T-helper 17 cell (primary cell): ENCODE measurements at places on chromosomes 4 and X.

DNA sequence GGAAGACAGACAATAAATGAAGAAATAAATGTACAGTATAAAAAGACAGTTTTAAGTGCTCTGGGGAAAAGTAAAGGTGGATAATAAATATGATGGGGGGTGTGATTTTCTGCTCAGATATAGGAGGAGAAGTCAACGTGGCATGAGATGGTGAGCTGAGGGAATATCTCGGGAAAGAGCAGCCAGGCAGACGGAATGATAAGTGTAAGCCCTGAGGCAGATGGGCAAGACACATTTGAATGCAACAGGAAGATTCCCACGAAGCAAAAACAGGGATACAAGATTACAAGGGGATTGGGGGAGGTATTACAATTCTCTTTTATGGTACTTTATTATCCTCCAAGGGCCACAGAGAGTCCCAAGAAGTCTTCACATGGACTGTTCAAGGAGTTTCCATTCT, 11.1 kb downstream of the ANXA3 start:
- no peak for DNase-seq

DNA sequence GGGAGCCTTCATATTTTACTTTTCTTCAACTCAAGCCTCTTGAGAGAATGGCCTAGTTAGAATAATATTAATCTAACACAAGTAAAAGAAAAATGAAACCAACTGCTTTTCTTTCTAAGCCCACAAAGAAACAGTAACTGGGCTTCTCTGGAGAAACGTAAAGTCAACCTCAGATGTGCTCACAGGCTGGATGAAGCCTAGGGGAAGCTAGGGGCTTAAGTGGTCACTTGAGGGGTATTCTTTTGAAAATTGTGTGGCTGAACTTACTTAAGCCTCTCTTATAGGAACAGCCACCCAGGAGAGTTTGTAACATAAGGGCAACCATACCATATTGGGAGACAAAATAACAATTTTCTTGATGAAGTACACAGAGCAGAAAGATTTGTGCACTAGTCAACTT, 279.0 kb downstream of the SPRY1 start:
- DNase-seq = no peak

GRCh38 chr4:17770845-17771244, 10.6 kb downstream of the FAM184B start:
- no peak for DNase-seq

DNA sequence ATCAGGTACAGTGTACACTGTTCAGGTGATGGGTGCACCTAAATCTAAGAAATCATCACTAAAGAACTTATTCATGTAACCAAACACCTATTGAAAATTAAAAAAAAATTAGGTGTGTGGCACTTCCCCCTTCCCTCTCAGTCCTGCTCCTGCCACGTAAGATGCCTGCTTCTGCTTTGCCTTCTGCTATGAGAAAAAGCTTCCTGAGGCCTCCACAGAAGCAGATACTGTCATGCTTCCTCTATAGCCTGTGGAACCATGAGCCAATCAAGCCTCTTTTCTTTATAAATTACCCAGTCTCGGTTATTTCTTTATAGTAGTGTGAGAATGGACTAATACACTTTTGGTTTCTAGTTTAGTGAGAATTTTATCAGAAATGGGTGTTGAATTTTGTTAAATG, 459.8 kb upstream of the DIPK2B start:
- no peak for DNase-seq

GRCh38 chrX:39477762-39478120, 620.0 kb downstream of the BCOR start:
- DNase-seq = no peak

DNA sequence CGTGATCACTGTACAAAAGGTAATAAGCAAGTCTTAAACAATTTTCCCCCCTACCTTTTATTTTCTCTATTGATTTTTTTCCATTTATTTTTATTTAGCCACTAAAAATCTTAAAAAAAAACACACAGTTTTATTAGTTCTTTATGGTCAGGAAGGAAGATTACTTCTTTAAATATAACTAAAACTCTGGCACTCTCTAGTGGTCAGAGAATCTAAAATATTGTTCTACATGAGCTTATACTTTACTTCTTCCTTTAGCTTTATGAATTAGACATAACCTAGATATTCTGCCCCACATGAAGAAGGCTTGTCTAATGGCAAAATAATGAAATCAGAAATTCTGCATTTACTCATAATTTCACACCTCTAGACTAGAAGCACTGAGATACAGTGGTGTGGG, 135.2 kb downstream of the PDE5A start:
- DNase-seq = no peak

GRCh38 chrX:131746491-131746968, 202.7 kb downstream of the OR13H1 start:
- no peak for DNase-seq

- DNase-seq = no peak
Observed at GRCh38 chr4:165502916-165503907, 124.4 kb downstream of the CPE start.

- DNase-seq = no peak
Observed at GRCh38 chrX:85897362-85898126, 149.8 kb downstream of the CHM start.

GRCh38 chr4:161496-162284, 37.4 kb downstream of the ZNF718 start:
- DNase-seq = no peak

GRCh38 chr4:177555007-177555574, 112.9 kb upstream of the AGA start:
- DNase-seq = no peak

GRCh38 chrX:43277879-43278278, 378.2 kb upstream of the MAOA start:
- no peak for DNase-seq

DNA sequence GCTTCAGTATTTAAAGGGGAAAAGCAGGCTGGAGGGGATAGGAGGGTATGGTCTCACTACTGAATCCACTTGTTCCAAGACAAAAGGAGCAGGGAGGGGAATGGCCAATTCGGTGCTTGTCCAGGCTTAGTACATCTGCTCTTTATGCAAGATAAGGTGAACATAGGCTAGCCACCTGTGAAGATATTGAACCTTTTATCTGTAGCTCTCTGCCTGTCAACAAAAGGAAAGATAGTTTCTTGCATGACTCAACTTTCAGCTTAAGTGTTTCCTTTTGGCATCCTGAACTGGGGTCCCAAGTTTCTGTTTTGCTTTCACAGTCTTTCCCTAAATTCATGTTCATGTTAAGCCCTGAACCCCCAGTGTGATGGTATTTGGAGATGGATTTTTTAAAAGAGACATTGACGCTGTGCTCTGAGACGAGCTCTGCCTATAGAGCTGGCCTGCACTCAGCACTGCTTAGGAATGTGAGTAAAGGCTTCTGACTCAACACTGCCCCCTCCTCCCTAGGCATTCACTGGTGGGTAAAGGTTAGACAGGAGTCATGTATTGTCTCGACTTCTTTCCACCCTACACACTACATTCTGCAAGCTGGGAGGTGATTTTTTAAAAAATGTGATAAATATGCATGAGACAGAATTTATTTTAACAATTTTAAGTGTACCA, 28.2 kb downstream of the FAM149A start:
- DNase-seq = no peak

DNA sequence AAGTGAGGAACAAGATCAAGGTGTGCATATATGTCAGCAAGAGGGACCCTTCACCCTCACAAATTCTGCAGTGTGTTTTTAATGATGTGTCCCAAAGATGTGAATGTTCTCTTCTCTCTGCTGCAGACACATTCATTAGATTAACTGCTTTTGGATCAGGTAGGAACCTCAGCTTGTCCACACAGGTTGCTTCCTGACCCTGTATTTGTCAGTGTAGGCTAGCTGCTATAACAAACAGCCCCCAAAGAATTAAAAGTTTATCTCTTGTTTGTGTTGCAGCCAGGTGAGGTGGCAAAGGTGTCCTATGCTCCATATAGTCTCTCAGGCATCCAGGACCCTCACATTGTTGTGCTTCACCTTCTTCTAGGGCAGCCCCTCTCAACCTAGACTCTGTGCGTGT, 17.8 kb downstream of the XG start:
- no peak for DNase-seq

DNA sequence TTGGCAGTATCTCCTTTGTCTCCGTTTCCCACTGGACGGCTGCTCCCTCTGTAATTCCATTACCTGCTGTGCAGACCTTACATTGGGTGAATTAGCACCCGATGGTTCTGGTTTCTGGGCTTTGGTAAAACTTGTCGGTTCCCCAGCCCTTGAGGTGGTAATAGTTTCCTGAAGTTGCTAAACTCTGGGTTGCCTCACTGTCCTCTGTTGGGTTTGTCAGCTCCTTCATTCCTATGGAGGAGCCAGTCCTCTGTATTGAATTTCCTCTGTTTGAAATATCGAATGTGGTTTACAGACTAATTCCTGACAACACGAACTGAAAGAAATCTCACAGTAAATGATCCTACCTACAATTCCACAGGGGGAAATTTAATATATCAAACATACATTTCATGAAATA, 591.3 kb upstream of the FTHL17 start:
- DNase-seq = no peak

DNA sequence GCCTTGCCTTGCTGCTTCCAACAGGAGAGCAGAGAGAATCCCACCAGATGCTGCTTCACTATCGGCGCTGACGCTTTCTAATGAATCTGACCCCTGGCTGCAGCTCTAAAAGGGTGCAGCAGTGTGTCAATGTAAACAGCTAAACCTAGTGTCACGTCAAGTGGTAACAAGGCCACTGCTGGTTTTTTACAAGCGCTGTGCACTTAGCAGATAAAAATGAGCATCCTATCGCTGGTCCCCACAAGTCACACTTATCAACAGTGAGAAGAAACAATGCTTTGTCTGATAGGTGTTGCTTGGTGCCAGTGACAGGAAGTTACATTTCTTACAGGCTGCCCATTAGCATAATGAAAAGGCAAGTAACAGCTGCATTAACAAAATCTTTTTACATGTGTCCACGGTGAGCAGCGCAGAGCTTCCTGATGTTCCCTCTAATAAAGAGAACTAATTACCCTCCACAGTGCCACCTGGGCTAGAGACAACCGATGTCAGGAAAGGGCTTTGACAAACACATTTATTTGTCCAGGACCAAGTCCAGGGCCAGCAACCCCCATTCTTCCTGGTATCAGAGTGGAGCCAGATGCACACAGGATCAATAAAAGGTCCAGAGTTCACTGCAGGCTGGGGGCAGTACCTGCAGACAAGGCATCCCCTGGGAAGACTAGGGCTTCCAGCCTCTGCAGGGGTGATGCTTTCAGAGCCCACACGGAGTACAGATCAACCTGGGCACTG, 176.0 kb downstream of the MGST2 start:
- no peak for DNase-seq

- no peak for DNase-seq
Observed at GRCh38 chr4:128393101-128393704, 105.6 kb upstream of the PGRMC2 start.
